NCI-H748 treated with DMSO at 0.1 percent for 48 hours (cell line): ENCODE measurements at places on chromosomes 5 and 9.

- no peak for DNase-seq
Measured at GRCh38 chr9:125091121-125091520, 52.2 kb downstream of the SCAI start.

DNA sequence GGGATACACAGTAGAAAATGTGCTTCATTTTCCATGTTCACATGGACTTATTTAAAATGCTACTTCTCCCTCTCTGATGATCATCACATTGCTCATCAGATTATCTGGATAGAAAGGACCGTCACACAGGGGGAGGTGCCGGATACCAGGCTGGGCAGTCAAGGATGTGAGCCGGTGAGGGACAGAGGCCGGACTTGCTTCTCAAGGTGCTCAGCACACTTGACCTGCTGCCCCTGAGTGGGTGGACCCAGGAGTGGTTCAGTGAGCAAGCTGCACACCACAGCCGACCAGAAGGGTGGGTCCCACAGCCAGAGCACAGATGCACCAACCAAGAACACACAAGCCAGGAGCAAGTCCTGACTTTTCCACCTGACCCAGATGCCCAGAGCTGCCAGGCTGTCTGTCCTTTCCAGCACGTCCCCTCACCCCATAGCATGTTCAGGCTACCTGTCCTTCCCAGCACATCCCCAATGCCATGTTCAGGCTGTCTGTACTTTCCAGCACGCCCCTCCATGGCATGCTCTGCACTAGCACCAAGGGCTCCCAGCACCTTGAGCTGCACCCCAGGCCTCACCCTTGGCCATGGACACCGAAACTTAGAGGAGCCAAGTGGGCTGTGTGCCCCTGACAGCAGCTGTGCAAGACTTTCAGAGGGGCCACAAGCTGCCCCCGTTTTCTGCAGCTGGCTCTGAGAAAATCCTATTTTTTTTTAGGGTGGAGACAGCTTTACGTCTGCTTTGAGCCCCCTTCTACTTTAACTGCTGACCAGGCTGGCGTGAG, 77.8 kb downstream of the SECISBP2 start:
- DNase-seq: no peak

DNA sequence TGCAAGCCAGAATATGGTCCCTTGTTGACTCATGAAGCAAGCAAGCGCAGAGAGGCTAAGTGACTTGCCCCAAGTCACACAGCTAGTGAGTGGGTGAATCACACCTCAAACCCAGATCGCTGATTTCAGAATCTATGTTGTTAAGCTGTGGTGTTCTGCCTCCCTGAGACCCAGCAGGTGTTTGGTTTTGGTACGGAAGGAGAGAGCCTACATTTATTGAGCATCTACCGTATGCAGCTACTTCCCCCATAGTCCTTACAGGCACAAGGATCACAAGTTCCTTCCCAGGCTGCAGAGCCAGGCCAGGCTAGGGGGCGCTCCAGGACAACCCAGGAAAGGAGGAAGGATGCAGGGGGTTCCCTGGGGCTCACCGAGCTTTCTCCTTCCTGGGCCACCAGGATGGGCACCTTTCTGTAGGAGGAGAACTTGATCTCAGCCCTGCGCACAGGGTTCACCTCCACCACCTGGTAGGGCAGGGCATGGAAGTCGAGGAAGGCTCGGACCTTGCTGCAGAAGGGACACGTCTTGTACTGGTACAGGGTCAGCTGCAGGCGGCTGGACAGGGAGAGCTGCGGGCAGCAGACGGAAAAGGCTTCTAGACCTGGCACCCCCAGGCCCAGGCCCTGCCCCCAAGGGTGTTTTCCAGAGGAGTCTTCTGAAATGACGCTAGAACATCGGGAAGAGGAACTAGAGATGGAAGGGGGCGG, 2.5 kb downstream of the PTGES2 start:
- DNase-seq: peak; percentile 3

- DNase-seq: no peak
Measured at GRCh38 chr9:3909966-3910650, 384.3 kb upstream of the RFX3 start.

- no peak for DNase-seq
Measured at GRCh38 chr9:135583688-135584011, 22.1 kb downstream of the PAEP start.

GRCh38 chr5:136129445-136129844, 3.2 kb upstream of the SMAD5 start:
- no peak for DNase-seq

DNA sequence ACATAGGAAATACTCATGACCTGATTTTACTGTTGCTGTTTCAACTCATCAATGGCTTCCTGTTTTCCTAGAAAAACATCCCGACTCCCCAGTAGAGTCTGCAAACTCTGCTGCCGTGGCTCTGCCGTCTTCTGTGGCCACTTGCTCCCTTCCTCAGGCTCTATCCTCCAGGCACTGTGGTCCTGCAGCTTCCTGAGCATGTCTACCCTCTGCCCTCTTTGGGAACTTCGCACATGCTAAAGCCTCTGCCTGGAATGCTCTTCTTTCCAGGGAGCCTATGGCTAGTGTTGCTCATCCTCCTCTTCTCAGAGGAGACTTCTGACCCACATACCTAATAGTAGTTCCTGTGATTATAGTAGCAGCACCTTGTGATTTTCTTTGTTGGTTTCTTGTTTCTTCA, 256.9 kb downstream of the MAN2A1 start:
- no peak for DNase-seq
